ENCODE measurements at places on chromosomes 7 and 10.

GRCh38 chr10:119466655-119467054, 75.9 kb downstream of the RGS10 start:
- no peak for DNase-seq

- DNase-seq = no peak
These were observed 51.0 kb upstream of the MSMB start for GRCh38 chr10:46096909-46097575.

DNA sequence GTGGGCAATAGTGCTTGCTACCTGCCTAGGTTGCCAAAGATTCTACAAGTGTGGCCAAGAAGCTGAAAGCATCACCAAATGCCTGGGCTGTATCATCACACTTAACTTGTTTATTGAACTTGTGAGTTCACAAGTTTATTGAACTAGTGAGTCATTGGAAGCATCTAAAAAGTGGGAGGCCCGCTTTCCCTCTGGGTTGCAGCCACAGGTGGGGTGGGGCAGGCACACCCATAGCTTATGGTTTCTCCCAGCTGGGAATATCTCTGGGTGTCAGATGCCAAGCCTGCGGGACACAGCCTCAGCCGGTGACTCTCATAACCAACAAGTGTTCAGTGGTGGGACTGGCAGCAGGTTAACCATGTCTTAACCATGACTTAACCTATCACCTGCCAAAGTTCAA, 145.9 kb upstream of the FAM13C start:
- no peak for DNase-seq

GRCh38 chr7:154928136-154929005, 74.6 kb downstream of the PAXIP1 start:
- DNase-seq = peak; percentile 20

DNA sequence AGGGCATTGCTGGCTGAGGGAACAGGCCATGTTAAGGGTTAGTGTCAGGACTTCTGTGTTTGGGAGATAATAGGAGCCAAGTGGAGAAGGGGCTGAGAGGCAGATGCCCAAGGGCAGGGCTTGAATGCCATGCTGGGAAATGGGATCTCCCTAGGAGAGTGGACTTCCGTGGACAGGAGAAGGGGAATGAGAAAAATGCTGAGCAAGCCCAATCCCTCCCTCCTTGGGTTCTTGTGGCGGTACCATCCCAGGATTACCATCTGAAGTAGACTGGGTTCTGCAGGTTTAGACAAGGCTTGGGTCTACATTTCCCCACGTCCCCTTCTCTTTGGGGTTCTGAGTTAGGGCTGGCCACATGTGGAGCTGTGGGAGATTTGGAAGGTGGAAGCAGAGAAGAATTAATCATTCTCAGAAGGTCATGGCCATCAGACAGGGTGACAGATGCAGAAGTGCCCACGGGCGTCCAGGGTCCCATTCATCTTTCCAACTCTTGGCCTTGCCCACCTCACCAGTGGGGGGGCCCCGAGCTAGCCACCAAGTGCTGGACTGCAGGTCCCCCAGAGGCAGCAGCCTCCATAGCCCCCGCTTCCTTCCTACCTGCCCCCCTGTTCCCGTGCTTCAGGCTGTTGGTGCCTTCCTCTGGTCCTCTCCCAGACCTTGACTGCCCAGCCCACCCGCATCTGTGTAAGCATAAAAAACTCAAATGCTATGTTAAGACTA, 354.8 kb downstream of the RPS24 start:
- no peak for DNase-seq

DNA sequence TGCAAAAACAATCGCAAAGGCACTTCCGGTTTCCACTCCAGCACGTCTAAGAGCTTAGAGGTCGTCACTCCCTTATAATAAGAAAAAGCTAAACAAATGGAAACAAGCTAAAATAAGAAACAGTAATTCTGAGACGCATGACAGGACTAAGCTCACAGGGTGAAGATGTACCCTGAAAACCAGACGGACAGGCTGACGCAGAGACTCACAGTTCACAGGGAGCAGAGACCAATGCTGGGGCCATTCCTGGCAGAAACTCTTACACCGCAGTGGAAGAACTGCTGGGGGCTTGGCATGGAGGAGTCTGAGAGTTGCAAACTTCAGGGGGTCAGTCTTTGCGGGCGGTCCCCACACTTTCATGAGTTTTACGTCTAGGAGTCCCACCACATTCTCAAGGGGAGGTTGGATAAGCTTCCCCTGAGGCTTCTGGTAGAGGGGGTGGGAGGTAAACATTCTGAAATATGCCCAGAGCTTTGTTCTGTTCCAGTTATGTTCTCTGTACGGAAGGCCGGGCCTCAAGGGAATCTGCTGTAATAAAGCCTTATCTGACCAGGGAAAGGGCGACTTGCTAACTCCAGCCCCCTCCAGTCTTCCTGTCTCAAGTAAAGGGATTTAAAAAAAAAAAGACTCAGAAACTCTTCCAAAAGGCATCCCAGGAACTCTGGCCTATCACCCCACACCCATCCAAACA, 47.8 kb downstream of the BRI3 start:
- no peak for DNase-seq

GRCh38 chr7:144791488-144791887, 44.4 kb downstream of the TPK1 start:
- no peak for DNase-seq

DNA sequence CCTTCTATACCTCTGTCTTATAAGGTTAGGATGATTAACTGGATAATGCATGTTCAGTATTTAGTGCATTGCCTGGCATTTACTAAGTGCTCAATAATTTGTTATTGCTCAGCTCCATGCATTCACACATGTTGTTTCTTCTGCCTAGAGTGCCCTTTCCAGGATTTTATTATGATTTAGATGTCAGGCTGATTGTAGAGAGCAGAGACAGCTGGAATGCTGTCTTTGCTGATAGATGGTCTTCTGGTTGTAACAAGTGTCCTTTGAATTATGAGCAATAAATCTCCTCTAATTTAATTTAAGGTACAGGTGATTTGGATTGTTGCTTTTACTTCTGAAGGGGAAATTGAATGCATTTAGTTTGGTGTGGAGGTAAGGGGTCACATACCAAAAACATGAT, 548.0 kb downstream of the MAGI2 start:
- DNase-seq = no peak

- DNase-seq = no peak
These were observed 87.1 kb downstream of the FZD1 start for GRCh38 chr7:91351374-91351773.

DNA sequence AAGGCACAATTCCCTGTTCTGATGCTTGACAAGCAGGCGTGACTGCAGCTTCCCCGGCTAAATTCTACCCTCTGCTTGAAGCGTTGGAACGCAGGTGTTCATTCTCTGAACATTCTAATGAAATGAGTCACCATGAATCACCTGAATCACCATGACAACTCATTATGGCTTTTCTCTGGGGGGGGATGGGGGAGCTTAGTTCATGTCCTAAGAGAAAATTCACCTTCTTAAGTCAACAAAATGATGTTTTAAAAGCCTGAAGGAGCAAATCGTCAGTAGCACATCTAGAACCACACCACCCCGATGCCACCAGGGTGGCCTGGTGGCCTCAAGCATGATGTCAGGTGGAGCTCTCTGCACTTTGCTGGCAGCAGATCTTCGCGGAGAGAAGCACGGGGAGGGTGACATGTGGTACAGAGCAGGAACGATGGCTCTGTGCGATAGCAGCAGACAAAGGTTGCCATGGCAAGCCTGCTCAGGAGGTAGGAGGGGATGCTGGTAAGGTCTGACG, 33.7 kb downstream of the DDC start:
- no peak for DNase-seq

- no peak for DNase-seq
These were observed 123.1 kb downstream of the MBL2 start for GRCh38 chr10:52649511-52649910.

DNA sequence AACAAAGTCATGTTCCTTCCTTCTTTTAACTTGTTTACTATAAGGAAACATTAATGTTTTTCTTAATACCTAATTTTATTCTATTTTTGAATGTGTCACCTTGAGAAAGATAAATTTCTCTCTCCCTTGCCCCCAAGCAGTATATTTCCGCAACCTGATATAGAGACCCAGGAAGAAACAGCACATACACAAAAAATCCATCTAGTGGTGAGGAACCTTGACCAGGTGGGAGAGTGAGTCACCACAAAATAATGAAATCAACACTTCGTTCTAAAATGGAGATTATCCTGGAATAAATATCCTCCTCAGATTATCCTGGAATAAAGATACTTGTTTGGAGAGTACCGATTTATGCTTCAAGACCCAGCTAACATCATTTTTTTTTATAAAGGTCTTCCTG, 232.9 kb upstream of the PTN start:
- no peak for DNase-seq

GRCh38 chr7:144826208-144826607, 9.6 kb downstream of the TPK1 start:
- no peak for DNase-seq

DNA sequence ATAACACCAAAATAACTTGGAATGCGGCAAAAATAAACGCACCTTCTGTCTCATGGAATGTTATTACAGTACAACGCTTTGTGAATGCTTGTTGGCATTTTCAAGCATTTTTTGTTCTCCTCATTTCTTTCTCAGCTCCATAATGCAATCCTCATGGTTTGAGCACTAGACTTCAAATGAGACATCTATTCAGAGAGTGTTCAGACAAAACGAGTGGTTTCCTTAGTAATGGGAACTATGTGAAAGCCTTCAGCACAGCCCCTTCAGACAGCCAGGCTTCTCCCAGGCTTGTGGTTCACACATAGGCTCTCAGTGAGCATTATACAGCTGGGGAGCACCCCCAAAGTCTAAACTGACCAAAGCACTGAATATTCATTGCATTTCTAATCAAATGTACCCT, 8.6 kb upstream of the LRRN3 start:
- DNase-seq = peak; percentile 59

DNA sequence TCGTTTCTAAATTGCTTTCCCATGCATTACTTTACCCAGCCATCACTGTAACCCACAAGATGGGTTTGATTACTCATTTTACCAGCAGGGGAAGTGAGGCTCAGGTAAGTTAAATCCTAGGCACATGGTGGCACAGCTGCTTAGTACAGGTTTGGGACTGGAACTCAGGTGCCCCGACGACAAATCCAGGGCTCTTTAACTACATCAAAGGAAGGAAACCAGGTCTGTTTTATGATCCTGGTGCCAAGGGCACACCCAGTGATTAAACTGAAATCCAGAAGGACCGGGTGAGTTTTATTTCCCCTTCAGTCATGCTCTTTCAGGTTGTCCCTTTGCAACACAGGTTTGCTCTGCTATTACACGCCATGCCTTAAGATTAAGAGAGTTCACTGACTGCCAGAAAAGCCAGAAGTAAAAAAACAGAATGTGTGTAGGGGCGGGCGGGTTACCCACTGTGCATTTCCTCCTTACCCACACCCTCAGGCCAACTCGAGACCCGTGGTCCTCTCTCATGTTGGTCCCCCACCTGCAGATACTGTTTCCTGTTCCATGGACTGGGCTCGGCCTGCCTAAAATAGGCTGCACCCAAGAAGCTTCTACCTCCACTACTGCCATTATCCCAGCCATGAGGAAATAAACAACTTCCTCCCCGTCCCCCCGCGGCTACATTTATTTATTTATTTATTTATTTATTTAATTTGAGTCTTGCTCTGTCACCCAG, 55.1 kb upstream of the KDM7A start:
- DNase-seq = no peak

- no peak for DNase-seq
These were observed 65.6 kb downstream of the FOXI2 start for GRCh38 chr10:127802531-127803095.

GRCh38 chr10:980468-981093, 7.7 kb upstream of the GTPBP4 start:
- DNase-seq = no peak

GRCh38 chr7:39952374-39952773, 2.3 kb downstream of the CDK13 start:
- DNase-seq = no peak

- DNase-seq = no peak
These were observed 45.0 kb downstream of the VOPP1 start for GRCh38 chr7:55527307-55527706.

- no peak for DNase-seq
These were observed 75.9 kb downstream of the ELMO1 start for GRCh38 chr7:37372750-37373149.

- no peak for DNase-seq
These were observed 17.9 kb upstream of the GDF10 start for GRCh38 chr10:47282005-47282656.

- no peak for DNase-seq
These were observed 67.7 kb downstream of the GPAM start for GRCh38 chr10:112115781-112116385.

- DNase-seq = no peak
These were observed 90.5 kb upstream of the CSTF2T start for GRCh38 chr10:51789903-51790302.

GRCh38 chr7:115613836-115614235, 416.7 kb downstream of the TFEC start:
- DNase-seq = no peak

- no peak for DNase-seq
These were observed 43.5 kb upstream of the LEP start for GRCh38 chr7:128197589-128197988.

GRCh38 chr10:86979977-86980448, 11.7 kb downstream of the ADIRF start:
- no peak for DNase-seq

DNA sequence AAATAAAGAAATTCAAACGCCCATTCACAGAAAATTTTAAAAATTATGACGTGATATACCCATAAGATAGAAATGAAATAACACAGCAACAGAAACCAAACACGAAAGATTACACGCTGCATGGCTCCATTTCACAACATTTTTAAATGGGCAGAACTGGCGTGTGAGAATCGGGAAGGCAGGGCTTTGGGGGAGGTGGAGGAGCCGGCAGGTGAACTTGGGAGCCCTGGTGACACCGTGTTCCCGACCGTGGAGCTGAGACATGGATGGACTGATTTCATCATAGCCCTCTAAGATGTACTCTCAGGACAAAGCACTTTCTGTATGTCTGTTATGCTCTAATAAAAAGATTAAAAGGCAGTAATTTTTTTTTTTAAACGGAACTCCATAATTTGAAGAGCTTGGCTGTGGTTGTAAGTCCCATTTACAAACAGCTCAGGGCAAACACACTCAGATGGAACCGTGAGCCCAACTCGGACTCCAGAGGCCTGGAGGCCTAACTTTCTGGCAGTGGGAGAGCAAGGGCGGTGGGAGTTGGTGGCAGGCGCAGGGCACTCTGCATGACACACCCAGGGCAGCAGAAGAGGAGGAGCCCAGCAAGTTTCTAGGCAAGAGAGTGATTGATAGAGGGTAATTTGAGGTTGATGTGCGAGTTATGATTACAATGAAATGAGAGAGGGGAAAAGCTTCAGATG, 203.4 kb downstream of the MAD1L1 start:
- DNase-seq = no peak
